ENCODE measurements at places on chromosomes 12 and 14.
A peak's percentile ranks its signal among the peaks of the same experiment; 100 is the strongest.

DNA sequence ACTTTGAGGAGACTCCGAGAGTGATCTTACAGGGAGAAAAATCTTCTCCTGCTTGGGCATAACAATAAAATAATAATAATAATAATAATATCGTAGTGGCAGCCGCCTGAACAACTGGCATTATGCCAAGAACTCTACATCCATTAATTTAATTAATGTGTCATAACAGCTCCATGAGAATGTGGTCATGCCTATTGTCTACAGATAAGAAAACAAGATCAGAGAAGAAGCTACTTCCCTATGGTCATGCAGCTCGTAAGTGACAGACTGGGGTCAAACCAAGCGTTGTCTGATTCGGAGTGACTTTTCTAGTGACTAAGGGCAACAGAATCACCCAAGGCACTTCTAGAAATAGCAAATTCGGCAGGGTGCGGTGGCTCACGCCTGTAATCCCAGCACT lies 11.7 kb downstream of the PROX2 start:
- DNase-seq, result no peak

- DNase-seq, result no peak
Measured at GRCh38 chr14:20757965-20758364, 10.2 kb upstream of the EDDM3B start.

- DNase-seq, result no peak
Measured at GRCh38 chr12:76413121-76413520, 64.9 kb upstream of the BBS10 start.

DNA sequence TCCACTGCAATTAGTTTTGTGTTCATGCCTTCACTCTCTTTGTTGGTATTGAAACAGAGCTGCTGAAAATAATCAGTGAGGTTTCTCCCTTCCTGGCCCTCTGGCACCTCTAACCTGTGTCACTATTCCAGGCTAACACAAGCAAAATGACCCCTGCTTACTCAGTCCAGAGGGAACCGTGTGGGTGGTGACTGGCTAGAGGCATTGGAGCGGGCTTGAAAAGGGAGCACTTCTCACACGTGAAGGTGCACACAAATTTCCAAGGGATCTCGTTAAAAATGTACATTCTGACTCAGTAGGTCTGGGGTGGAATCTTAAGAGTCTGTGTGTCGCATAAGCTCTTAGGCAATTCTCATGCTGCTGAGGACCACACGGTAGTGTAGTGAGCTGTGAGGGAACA lies 1.3 kb upstream of the SLC24A4 start:
- DNase-seq, result no peak

GRCh38 chr12:129332286-129332685 lies 479.0 kb downstream of the GLT1D1 start:
- no peak for DNase-seq

DNA sequence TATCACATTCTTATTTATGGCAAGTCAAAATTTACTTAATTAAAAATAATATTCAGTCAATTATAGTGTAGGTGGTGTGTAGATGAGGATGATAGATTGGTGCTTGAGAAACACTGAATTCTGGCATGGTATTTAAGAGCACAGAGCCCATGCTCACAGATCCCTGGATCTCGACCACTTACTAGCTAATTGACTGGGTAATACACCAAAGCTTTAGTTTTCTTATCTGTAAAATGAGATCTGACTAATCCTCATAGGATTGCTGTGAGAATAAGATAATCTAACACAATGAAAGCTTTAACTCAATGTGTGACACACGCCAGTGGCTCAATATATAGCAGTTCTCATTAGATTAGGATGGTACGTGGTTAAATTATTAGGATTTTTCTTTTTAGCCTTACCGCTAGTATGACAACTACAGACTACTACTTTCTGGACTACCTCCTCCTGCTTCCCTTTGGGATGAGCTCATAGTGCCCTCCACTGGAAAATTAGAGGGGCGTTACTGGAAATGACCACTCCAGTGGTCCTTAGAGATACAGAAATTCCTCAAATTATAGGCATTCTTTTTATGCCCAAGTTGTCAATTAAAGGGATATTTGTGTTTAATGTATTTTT lies 482.8 kb upstream of the TBX3 start:
- DNase-seq, result peak; percentile 43

All from astrocyte of the spinal cord (primary cell).